ENCODE measurements at places on chromosomes 3 and 15. TPM values are rescaled to one million over a fixed set of nuclear protein-coding genes. Genes with fewer than 3 reads are reported as not detected.

KY gene
- 9.8 TPM for total RNA-seq

FEZF2 gene
- not detected for total RNA-seq

GATA2 gene
- total RNA-seq, result 30.7 TPM

IQCF5 gene
- not detected for total RNA-seq

ACOX2 gene
- total RNA-seq, result 26.1 TPM

RNU6-1 gene
- not detected for total RNA-seq

WNT7A gene
- total RNA-seq, result not detected

GRCh38 chr3:184887574-184887973 is 75.6 kb downstream of the VPS8 start:
- no peak overlapping the region for H3K27ac ChIP-seq
- peaks cover 83% of the 10 kb centered on the region for H3K36me3 ChIP-seq
- H3K4me1 ChIP-seq, result no peaks in the 10 kb centered on the region
- H3K27me3 ChIP-seq, result no peaks in the 10 kb centered on the region
- DNase-seq, result no peak

DNA sequence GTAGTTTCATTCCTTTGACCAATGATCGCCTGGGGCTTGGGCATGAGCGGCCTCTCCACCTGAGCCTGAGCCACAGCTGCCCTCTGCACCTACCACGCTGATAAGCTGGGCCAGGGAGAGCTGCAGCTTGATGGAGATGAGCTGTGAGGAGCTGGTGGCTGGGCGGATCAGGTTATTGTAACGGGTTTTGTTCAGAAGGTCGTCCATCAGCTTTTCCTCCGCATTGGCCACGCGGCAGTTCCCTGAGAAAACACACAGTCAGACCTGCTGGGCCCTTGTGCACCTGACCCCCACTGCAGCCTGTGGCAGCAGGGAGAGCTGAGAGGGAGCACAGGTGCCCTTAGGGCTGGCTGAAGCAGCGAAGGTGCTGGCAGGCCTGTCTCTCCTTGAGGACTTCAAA is 5.7 kb downstream of the CHRNB4 start:
- no peak overlapping the region for H3K4me3 ChIP-seq
- no peak overlapping the region for H3K27ac ChIP-seq
- H3K4me1 ChIP-seq, result no peaks in the 10 kb centered on the region
- no peaks in the 10 kb centered on the region for H3K36me3 ChIP-seq
- H3K27me3 ChIP-seq, result peaks cover 5% of the 10 kb centered on the region

GRCh38 chr15:67564021-67564967 is 21.8 kb downstream of the MAP2K5 start:
- no peaks in the 10 kb centered on the region for H3K27me3 ChIP-seq
- H3K4me1 ChIP-seq, result no peaks in the 10 kb centered on the region
- no peak overlapping the region for H3K27ac ChIP-seq
- H3K36me3 ChIP-seq, result peaks cover 5% of the 10 kb centered on the region

DNA sequence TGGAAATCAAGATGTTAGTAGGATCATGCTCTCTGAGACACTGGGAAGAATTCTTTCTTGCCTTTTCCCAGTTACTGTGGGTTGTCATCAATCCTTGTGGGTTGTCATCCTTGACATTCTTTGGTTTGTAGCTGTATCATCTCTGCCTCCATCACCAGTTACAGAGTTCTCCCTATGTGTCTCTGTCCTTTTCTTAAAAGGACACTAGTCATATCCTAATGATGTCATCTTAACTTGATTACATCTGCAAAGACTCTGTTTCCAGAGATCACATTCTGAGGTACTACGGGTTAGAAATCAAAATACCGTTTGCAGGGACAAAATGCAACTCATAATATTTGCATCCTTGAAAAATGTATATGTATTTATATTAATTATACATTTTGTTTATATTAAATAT is 500.4 kb downstream of the ZBBX start:
- no peaks in the 10 kb centered on the region for H3K27me3 ChIP-seq
- no peak overlapping the region for H3K4me3 ChIP-seq
- H3K36me3 ChIP-seq, result no peaks in the 10 kb centered on the region
- H3K27ac ChIP-seq, result no peak overlapping the region

- DNase-seq, result no peak
- H3K27ac ChIP-seq, result no peak overlapping the region
- H3K4me3 ChIP-seq, result no peak overlapping the region
- no peaks in the 10 kb centered on the region for H3K4me1 ChIP-seq
- no peaks in the 10 kb centered on the region for H3K27me3 ChIP-seq
- no peaks in the 10 kb centered on the region for H3K36me3 ChIP-seq
Observed at GRCh38 chr3:101842245-101842934, 6.9 kb upstream of the NFKBIZ start.

- H3K4me3 ChIP-seq, result peak overlapping the region; percentile 83
- H3K36me3 ChIP-seq, result no peaks in the 10 kb centered on the region
- no peaks in the 10 kb centered on the region for H3K27me3 ChIP-seq
- H3K27ac ChIP-seq, result peak overlapping the region; percentile 91
- no peaks in the 10 kb centered on the region for H3K4me1 ChIP-seq
Observed at GRCh38 chr3:154324919-154325318, 632 bp upstream of the DHX36 start.

DNA sequence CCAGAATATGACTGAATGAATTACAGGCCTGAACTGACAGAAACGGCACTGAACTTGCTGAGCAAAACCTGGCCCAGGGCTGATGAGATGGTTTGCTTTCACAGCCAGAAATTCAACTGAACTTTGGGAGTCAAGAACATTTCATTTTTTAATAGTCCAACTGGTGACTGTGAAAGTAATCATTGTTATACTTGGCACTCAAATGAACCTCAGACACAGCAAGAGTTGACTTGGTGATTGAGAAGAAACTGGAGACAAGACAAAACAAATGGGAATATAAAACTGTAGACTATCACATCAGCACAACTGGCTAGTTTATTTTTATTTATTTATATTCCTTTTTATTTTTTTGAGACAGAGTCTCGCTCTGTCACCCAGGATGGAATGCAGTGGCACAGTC is 858.9 kb upstream of the CFAP20DC start:
- no peaks in the 10 kb centered on the region for H3K36me3 ChIP-seq
- H3K4me1 ChIP-seq, result no peaks in the 10 kb centered on the region
- H3K4me3 ChIP-seq, result no peak overlapping the region
- no peak overlapping the region for H3K27ac ChIP-seq
- no peak for DNase-seq

DNA sequence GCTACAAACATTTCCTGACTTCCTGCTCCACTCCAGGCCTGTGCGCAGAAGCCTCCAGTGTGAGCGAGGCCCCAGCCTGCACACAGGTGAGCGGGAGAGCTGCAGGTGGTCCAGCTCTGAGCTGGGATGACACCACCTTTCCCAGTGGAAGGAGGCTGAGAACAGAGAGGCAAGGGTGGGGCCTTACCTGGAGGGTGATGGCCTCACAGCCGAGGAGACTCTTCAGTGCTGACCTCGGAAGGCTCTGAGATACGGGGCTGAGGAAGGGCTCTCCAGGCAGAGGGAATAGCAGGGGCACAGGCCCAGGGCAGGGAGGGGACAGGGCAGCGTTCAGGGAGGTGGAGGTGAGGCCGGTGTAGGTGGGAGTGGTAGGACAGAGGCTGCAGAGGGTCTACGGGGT is 70.8 kb downstream of the EFCAB12 start:
- H3K27ac ChIP-seq, result no peak overlapping the region
- no peaks in the 10 kb centered on the region for H3K36me3 ChIP-seq
- H3K4me3 ChIP-seq, result no peak overlapping the region
- no peak for DNase-seq

DNA sequence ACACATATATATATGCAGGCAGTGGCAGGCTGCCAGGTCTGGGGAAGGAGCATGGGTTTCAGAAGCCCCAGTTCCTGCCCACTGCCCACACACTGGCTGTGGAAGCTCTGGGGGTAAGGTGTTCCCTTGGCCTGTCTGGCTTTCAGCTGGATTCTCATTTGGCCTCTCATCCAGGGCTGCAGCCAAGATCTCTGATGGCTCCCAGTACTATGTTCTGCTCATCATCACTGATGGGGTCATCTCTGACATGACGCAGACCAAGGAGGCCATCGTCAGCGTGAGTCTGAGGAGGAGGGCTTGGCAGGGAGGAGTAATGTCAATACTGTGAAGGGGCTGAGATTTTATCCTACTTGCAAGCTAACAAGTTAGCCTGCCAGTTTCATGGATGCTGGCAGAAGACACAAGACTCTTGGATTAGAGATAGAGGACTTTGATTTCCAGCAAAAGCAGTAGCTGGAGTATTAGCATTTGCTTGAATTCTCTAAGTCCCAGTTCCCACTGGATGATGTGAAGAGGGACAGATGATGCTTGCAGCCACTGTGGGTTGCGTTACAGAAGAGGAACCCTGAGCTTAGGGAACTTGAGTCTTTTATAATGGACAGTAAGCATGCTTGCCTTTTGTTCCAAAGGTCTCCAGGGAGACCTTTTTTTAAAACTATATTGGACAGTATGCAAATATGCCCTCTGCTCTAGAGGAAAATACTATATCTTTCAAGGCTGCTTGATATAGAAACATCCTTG is 5.6 kb upstream of the BRPF1 start:
- H3K27me3 ChIP-seq, result no peaks in the 10 kb centered on the region
- DNase-seq, result no peak
- no peaks in the 10 kb centered on the region for H3K36me3 ChIP-seq
- no peak overlapping the region for H3K4me3 ChIP-seq
- H3K4me1 ChIP-seq, result no peaks in the 10 kb centered on the region
- no peak overlapping the region for H3K27ac ChIP-seq

GRCh38 chr15:68658641-68659358 is 80.0 kb downstream of the CORO2B start:
- H3K36me3 ChIP-seq, result no peaks in the 10 kb centered on the region
- no peak overlapping the region for H3K4me3 ChIP-seq
- no peak overlapping the region for H3K27ac ChIP-seq
- no peaks in the 10 kb centered on the region for H3K27me3 ChIP-seq

DNA sequence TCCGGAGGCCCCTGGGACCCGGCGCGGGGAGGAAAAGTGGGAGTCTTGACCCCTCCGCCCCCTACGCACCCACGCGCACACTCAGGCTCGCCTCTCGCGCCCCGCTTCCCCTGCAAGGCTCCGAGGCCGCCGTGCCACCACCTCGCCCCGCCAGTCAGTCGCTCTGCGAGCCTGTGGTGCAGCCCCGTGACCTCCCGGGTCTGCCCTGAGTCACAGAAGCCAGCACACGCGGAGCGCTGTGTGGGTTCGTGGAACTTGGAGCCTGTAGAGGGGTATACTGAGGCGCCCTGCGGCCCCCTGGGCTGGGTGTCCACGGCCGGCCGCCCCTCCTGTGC is 380 bp upstream of the ALS2CL start:
- peak overlapping the region; percentile 88 for H3K4me3 ChIP-seq
- no peaks in the 10 kb centered on the region for H3K27me3 ChIP-seq
- DNase-seq, result no peak
- H3K27ac ChIP-seq, result peak overlapping the region; percentile 93
- no peaks in the 10 kb centered on the region for H3K36me3 ChIP-seq

DNA sequence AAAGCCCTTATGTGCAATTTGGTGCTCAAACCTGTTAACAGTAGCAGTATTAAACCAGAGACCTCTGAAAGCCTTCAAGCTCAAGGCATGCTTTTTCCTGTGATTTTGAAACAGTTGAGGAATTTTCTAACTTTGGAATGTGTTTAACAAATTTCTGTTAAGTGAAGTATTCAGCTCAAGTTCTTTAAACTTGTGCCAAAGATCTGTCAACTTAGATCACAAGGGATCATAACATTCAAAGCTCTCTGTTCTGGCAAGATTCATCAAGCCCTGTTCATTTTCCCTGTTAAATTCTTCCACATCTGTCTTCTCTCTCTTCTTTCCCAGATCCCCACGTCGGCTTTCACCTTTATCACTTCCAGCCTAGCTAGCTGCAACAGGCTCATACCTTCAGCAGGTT is 28.8 kb upstream of the RYK start:
- H3K4me1 ChIP-seq, result no peaks in the 10 kb centered on the region
- H3K4me3 ChIP-seq, result no peak overlapping the region
- no peak for DNase-seq
- no peaks in the 10 kb centered on the region for H3K27me3 ChIP-seq
- no peaks in the 10 kb centered on the region for H3K36me3 ChIP-seq

DNA sequence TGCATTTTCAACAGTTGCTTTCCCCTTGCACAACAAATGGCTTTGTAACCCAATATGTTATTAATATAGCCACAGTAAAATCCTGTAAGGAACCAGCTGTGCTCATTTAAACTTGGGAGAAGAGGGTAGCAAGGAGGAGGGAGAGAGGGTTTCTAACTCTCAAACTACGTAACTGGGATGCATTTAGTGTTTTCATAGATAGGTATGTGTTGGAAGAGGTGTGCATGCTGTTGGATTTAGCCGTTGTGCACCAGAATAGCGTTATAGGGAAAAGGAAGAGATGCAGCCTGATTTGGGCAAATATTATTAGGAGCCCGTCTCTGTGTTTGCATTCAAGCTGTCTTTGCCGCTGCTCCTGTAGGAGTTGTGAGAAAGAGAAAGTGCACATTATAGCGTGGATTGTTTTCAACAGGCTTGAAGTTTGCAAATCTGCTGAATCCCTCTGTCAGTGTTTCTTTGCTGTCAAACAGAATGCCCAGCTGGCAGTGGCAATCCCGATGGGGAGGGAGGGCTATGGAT is 39.4 kb downstream of the ARPP21 start:
- H3K4me1 ChIP-seq, result no peaks in the 10 kb centered on the region
- no peak for DNase-seq
- no peaks in the 10 kb centered on the region for H3K36me3 ChIP-seq
- H3K4me3 ChIP-seq, result no peak overlapping the region
- no peaks in the 10 kb centered on the region for H3K27me3 ChIP-seq

- H3K27me3 ChIP-seq, result no peaks in the 10 kb centered on the region
- H3K27ac ChIP-seq, result peak overlapping the region; percentile 54
- no peak overlapping the region for H3K4me3 ChIP-seq
- DNase-seq, result no peak
- peaks cover 8% of the 10 kb centered on the region for H3K4me1 ChIP-seq
- H3K36me3 ChIP-seq, result peaks cover 18% of the 10 kb centered on the region
Observed at GRCh38 chr3:17188378-17188777, 303.6 kb downstream of the PLCL2 start.

DNA sequence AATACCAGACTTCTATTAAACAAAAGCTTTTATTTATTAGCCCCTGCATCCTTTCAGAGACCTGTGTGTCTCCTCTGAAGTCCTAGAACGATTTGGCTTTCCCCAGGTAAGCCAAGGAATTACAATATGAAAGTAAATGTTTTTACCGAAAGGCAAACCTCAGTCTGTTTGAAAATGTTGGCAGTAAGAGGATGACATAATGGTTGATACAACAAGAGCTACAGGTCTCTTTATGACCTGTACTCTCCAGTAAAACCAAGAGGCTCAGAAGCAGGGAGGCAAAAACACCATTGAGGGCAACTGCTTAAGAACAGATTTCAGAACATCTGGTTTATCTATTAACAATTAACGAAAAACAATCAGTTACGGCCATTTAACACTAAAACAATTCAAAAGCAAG is 107.8 kb downstream of the ADAM10 start:
- no peaks in the 10 kb centered on the region for H3K36me3 ChIP-seq
- H3K27me3 ChIP-seq, result no peaks in the 10 kb centered on the region
- DNase-seq, result no peak
- H3K4me1 ChIP-seq, result no peaks in the 10 kb centered on the region
- H3K4me3 ChIP-seq, result no peak overlapping the region
- no peak overlapping the region for H3K27ac ChIP-seq

- no peak overlapping the region for H3K4me3 ChIP-seq
- H3K27ac ChIP-seq, result no peak overlapping the region
- DNase-seq, result no peak
- no peaks in the 10 kb centered on the region for H3K4me1 ChIP-seq
Observed at GRCh38 chr3:192207651-192208050, 519.7 kb downstream of the FGF12 start.
